Activated CD4-positive, alpha-beta T cell treated with anti-CD3 and anti-CD28 coated beads, Interleukin-2, amount 10 ng/mL, durations not matched to agents 7 days and 5 days (primary cell): ENCODE measurements at places on chromosomes 6 and 20. TPM values are rescaled to one million over a fixed set of nuclear protein-coding genes. Genes with fewer than 3 reads are reported as not detected.

The PRRT1 gene
- 0.17 TPM for total RNA-seq

The FGD2 gene
- 1.5 TPM for total RNA-seq

The TCF21 gene
- total RNA-seq, result not detected

The EYA2 gene
- not detected for total RNA-seq

The SLC17A1 gene
- not detected for total RNA-seq

The SNAI1 gene
- total RNA-seq, result 0.15 TPM

The PLN gene
- not detected for total RNA-seq

The SYNDIG1 gene
- total RNA-seq, result not detected

The AIF1 gene
- 48.0 TPM for total RNA-seq

The SGK2 gene
- total RNA-seq, result 0.37 TPM

The MUC22 gene
- not detected for total RNA-seq
